CD4-positive, alpha-beta T cell treated with Interleukin-15 for 1 hour (primary cell): ENCODE measurements at places on chromosomes 5 and 9.

DNA sequence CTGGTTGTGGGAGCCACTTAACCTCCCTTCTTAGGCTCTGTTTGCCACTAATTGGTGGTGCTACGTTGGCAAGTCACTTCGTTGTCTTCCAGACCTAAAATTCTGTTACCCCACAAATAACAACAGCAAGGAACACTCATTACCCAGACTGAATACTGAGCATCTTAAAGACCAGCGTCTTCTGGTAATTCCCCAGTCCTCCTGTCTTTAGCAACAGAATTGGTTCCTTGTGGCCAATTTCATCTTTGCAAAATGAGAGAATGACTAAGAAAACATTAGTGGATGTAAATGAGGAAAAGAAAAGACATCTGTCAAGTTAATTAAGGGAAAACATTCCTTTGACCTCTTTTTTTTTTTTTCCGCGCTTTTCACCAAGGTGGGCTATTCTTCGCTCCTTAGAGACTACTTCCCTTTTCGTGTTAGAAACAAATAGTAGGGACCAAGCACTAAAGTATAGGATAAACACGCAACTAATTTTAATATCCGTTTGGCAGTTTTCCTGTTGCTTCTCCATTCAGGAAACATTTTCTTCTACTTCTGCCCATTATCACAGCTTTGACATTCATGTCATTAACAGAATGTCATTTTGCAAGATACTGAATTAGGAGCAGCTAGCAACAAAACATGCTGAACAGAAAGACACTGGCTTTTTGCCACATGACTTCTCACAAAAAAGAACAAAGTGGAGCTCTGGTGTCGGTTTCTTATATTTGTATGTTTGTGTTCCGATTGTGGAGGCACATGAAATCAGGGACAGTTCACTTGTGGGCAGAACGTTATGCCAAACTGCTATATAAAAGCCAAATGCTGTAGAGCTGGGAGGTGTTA is 154.2 kb downstream of the CD180 start:
- no peak for DNase-seq

DNA sequence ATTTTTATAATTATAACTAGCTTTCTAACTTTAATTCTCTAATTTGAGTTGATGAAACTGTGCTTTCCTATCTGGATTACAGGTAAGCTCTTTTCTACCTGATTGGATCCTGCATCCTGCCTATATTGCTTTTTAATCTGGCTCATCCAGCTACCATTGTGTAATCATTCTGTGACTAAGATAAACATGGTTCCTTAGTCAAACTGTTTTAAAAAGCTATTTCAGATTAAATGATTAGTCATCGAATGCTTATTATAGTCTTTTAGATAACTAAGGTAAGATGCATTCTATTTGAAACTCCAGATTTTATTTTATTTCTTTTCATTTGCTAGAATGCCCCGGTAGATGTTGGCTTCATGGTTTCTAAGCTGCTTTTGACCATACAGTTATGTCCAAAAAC is 50.7 kb downstream of the ICE1 start:
- DNase-seq, result no peak

DNA sequence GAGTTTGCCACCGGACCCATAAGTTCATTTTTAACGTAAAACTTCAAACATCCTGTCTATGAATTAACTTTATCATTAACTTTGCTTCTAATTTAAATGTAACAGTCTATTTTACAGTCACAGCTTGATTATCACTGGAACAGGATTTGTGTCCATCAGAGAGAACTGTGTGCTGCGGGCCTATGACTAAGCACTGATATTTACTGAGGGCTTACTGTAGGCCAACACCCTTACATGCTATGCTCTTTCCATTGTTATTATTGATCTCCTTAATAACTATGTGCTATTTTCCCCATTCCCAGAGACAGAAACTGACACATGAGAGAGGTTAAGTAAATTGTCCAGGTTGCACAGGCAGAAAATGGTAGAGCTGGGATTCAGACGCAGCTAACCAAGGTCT is 24.0 kb upstream of the GPR151 start:
- DNase-seq, result no peak

- DNase-seq, result no peak
These were observed 350.3 kb upstream of the RPS23 start for GRCh38 chr5:82628364-82628910.

- DNase-seq, result no peak
These were observed 24.8 kb downstream of the TGFBI start for GRCh38 chr5:136053336-136054141.

GRCh38 chr9:126347093-126347492 is 20.5 kb downstream of the MVB12B start:
- no peak for DNase-seq

DNA sequence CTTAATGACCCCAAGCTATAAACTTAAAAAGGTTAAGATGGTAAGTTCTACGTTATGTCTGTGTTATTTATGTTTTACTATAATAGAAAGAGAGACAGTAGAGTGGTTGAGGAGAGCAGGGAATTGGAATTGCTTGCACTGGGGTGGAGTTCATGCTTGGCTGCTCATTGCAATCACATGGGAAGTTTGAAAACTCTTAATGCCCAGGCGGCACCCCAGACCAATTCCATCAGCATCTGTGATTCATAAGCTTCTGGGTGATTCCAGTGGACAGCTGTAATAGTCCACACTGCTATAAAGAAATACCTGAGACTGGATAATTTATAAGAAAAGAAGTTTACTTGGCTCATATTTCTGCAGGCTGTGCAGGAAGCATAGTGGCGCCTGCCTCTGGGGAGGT is 323.9 kb upstream of the MSX2 start:
- no peak for DNase-seq

GRCh38 chr9:114324492-114324891 is 1.6 kb downstream of the ORM1 start:
- no peak for DNase-seq

DNA sequence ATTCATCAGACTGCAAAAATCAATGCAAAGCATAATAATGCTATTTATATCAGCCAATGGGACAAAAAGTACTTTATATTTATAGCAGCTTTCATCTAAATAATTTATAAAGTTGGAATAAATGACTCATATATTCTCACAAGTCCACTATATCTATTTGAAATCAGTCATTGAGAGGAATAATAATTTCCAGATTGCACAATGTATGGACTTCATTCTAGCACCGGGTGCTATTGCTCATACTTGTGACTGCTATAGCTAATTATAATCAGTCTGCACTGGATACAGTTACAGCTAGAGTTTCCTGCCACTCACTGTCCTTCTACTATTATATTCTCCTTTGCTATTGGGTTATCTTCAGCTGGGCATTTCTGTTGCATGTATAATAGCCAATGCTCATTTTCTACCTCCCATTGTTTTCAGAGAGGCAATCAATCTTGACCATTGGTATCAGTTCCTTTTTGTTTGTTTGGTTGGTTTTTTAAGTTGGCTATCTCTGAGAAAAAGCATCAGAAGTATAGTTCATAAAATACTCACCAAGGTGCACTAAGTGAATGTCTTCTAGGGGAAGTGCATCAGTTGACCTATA is 1.9 kb downstream of the CDH18 start:
- DNase-seq, result no peak

DNA sequence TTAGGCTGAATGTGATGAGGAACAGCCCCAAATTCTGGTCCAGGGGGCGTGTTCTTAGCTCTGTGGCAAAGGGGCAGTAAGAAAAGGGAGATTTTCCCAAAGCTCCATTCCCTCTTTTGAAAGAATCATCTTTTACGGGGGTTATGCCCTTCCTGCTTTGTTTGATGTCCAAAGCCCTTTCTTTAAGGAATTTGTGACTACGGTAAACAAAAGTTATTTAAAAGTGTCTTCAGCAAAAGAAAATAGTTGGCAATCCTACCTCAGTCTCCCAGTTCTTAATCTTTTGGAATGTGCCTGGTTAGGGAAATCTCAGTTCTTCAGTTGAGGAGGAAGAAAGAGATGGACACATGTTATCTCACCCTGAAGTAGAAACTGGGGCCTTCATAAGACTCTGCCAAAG is 24.4 kb upstream of the ARSI start:
- DNase-seq, result no peak

DNA sequence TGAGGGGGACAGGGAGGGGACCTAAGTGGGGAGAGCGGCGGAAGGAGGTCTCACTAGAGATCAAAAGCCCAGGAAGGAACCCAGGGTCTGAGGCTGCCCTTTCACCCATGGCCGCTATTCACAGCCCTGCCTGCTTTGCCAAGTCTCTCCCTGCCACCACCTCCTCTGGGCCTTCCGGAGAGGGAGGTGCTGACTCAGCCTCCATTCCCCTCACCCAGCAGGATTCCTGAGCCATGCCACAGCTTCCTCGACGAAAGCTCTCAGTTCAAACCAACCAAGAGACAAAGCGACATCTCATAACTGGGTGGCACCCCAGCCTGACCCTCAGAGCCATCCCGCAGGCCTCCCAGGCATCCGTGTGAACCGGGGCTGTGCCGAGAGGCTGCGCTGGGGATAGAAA is 36.7 kb downstream of the PAX5 start:
- DNase-seq, result no peak

GRCh38 chr5:128774605-128775004 is 190.7 kb upstream of the SLC27A6 start:
- DNase-seq, result no peak

DNA sequence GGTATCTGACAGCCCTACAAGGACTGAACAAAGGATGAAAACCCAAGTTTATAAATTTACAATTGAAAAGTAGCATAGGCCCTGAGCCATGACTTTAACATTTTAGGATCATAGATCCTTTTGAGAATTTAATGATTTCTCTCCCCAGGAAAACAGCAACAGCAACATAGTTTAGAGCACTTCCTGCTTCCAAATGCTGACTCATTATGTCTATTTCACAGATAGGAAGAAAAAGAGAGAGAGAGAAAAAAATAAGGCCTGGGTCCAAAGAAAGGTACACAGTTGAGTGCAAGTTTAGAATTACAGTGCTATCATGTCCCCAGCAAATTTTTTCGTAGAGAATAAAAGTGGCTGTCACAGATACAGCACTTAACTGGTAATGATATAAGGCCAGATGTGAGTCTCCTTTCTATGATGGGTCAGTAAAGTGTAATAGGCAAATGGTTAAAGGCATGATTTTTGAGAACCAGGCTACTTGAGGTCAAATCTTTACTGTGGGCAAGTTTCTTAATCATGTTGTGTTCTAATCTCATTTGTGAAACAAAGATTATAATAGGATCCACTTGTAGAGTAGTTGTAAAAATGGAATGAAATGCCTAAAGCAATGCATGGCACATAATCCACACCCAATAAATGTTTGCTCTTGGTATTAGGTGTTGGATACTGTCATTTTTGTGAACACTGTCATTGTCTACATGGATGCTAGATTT is 12.3 kb upstream of the PPP2R2B start:
- no peak for DNase-seq

GRCh38 chr5:143229896-143230675 is 173.4 kb downstream of the NR3C1 start:
- DNase-seq, result no peak

DNA sequence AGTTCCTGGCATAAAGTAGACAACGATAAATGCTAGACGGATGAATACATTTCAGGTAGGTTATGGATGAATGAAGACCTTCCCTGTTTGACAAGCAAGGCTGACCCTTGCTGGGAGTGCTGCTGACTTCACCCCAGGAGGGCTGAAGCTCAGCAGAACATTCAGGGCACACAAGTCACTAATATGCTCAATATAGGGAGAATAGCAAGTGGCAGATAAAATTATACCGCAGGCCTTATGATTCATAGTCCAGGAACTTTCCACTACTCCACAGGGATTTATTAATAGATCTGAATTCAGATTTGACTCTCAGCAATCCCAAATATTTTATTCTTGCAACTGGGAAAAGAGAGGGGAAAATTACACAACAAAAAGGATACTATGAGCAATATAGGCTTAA is 38.2 kb upstream of the GRAMD2B start:
- no peak for DNase-seq

DNA sequence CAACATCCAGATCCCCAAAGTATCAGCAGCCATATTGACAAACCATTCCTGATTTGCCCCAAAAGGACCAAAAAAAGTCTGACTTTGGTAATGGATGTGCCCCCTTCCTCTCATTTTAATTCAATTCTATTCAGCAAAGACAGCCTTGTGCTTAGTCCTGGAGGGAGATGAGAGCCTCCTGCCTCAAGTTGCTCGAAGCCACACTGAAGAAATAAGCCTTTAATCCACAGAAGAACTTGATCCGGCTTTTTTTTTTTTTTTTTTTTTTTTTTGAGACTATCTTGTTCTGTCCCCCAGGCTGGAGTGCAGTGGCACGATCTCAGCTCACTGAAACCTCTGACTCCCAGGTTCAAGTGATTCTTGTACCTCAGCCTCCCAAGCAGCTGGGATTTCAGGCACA is 8.4 kb upstream of the PAX5 start:
- no peak for DNase-seq

DNA sequence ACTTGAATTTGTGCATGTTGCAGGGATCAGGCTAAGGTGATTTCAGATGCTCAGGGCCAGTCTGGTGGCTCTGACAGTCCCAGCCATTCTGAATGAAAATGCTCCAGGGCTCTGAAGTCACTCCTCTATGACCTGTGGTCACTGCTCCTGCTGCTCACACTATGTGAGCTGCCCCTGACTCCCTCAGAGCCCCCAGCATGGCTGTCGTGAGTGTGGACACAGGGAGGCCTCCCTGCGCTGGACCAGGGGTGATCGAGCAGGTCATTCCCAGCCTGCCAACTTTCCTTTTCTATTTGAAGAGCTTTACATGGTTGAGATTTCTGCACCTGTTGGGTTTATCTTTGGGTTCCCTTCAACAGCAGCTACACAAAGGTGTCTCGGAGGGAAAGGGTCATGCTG is 74.5 kb downstream of the WNK2 start:
- no peak for DNase-seq

GRCh38 chr5:74916831-74917710 is 50.9 kb upstream of the FAM169A start:
- no peak for DNase-seq

DNA sequence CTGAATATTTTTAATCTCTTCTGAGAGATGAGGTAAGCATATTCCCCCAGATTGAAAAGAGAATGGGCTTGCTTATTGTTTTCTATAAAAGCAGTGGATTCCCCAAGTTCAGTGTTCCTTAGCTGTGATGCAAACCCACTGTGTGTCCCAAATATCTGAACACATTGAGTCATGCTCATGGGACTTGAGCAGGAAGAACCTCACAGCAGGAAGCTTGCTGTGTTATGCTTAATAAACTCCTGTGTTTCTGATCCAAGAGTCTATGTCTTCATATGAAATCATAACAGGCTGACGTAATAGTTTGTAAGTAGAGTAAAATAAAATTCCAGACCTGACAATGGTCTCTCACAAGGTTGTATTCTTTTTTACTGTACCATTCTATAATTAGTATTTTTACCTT is 24.8 kb upstream of the LOX start:
- no peak for DNase-seq
